Skin of body (tissue), 3 donors: ENCODE measurements at places on chromosomes 1 and 21. TPM values are rescaled to one million over a fixed set of nuclear protein-coding genes. Genes with fewer than 3 reads are reported as not detected.

GRCh38 chr1:172180501-172181285, 239.8 kb upstream of the C1orf105 start:
- peak; percentile 85 for DNase-seq

DNA sequence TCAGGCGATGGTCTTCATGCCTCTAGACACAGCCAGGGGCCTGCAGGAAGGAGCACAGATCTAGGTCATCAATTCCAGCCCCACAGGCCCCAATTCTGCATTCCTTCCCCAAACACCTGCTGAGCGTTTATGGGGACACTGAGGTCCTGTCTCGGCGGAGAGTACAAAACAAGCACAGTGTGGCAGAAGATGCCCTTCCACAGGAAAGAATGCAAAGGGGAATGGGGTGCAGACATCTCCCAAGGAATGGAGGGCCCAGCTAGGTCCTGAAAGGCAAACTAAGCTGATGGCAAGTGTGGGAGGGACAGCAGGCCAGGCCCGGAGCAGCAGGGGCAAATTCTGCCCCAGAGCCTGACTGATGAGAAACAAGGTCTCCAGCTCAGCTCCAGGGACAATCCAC, 3.5 kb upstream of the S100A8 start:
- DNase-seq = no peak

- no peak for DNase-seq
Observed at GRCh38 chr1:31796707-31797106, 19.1 kb downstream of the SPOCD1 start.

DNA sequence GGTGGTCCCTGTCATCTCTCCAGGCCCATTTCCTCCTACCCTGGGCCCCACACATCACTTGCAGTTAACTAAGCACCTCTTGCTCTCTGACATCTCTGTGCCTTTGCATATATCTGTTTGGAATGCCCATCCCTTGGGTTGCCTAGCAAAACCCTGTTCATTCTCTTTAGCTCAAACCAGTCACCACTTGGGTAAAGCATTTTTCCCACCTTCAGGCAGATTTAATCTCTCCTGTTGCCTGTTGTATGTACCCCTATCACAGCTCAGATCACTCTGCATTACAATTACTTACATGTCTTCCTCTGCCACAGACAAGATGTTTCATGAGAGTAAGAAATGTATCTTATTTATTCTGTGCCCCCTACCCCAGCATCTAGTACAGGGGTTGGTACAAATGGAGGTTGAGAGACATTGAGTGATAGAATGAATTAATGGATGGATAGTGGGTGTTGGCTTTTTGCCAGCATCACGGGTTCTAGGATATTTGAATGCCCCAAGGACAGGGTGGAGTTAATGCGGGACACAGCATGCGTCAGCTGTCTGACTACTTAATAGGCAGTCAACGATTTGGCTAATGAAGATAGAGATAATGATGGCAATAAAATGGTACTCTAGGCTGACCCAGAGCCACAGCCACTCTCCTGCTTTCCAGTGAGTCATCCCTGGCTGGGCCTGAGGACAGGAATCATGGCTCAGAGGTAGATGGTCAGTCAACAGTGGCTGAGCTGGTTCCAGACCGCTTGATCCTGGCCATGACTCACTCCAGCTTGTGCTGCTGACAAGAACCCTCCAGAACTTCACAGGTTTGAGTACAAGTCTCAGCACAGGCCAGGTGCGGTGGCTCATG, 6.5 kb downstream of the NR0B2 start:
- no peak for DNase-seq

DNA sequence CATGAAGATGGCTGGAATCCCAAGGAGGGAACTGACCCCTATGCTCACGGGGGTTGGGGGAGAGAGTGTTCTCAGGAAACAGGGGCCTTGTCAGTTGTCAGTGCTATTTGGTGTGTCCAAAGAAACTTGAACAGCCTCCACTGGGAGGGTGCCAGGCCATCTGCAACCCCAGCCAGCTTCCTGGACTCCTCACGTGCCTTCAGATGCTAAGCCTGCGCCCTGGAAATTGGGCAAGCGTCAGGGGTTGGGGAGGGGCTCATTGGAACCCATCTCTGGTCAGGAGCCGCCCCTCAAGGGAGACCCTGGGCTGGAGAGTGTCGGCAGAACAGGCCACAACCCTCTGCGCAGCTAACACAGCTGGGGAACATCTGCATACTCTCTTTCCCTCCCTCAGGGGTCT, 13.1 kb upstream of the LHX4 start:
- no peak for DNase-seq

GRCh38 chr1:56409112-56409691, 170.2 kb downstream of the PLPP3 start:
- DNase-seq = no peak

GRCh38 chr1:185974367-185975170, 240.4 kb downstream of the HMCN1 start:
- DNase-seq = no peak

The TNFSF18 gene
- total RNA-seq = 3.4 TPM

DNA sequence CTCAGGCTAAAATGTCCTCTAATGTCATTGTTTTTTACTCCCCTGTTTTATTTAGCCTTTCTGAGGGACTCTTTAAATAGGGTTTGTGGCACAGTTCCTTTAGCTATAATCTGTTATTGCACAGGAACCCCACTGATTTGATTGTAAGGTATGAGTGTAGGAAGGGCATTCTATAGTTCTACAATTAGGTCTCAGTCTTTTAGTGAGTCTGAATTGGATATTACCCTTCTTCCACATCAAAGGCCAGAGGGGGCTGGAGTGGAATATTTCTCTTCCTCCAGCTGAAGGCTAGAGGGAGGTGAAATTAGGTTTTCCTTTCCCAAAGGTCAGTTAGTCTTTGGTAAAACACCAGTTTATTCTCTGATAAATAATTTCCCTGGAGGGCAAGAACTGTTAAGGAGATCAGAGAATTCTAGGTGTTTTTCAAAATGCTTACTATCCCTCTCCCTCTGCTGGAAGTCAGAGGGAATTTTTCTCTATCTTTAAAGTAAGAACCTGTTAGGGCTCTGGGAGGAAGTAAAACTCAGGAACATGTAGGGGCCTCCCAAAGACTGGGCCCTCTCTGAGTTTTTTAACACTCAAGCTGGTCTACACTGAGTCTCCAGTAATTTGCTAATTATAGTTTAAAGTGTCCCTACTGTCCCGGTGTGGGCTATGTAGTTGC, 176.3 kb upstream of the ZNHIT6 start:
- no peak for DNase-seq

The IQGAP3 gene
- 8.6 TPM for total RNA-seq
